Stimulated activated CD4-positive, alpha-beta T cell treated with anti-CD3 and anti-CD28 coated beads, Interleukin-2, amount 100 ng/mL, for 24 hours (primary cell): ENCODE measurements at places on chromosomes 6 and 20.

DNA sequence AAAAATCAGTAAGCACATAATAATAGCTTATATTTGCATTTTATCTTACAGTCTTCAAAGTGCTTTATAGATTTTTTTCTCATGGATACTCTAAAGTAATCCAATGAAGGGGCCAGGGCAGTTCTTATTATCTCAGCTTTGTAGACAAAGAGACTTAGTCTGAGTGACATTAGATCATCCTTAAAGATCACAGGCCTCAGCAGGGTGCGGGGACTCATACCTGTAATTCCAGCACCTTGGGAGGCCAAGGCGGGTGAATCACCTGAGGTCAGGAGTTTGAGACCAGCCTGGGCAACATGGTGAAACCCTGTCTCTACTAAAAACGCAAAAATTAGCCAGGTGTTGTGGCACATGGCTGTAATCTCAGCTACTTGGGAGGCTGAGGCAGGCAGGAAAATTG is 14.5 kb downstream of the FERMT1 start:
- no peak for DNase-seq

- DNase-seq: no peak
Observed at GRCh38 chr6:91097364-91097763, 510.5 kb upstream of the MAP3K7 start.

- DNase-seq: no peak
Observed at GRCh38 chr6:156098839-156099238, 643.2 kb upstream of the NOX3 start.

GRCh38 chr6:168101590-168102314 is 22.7 kb upstream of the FRMD1 start:
- no peak for DNase-seq

DNA sequence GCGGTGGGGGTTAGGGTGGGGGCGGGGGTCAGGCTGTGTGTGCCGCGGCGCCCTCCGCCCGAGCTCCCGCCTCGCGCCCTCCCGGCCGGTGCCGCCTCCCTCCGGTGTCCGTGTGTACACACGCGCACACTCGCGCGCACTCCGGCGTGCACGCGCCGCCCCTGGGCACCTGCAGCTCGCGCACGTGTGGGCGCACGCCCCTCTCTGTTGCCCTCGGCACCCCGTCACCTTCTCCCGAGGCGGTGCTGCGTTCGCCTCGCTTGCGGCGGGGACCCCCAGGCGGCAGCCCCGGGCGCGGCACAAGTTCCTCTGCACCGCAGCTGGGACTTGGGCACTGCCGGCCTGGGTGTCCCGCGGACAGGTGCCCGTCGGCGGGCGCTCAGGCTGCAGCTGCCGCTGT is 525 bp downstream of the MACROD2 start:
- DNase-seq: no peak
